SHP77 (cell line): ENCODE measurements at places on chromosomes 2 and 18.

DNA sequence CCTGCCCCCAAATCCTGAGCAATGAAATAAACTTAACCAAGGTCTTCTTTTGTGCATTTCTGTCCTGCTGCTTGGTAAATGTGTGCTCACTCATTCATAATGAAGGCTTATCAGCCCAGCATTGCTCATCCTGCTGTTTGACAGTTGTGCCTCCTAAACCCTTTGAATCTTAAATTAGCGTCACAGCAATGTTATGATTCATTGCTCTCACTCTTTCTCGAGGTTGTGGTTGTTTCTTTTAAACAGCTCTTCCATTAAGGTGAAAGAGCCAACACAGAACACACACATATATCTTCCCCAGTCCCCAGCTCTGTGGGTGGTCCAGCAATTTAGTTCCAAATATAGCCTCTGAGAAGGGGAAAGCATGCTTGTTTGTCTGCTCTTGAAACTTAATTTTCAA, 84.0 kb downstream of the EVA1A start:
- DNase-seq = no peak

DNA sequence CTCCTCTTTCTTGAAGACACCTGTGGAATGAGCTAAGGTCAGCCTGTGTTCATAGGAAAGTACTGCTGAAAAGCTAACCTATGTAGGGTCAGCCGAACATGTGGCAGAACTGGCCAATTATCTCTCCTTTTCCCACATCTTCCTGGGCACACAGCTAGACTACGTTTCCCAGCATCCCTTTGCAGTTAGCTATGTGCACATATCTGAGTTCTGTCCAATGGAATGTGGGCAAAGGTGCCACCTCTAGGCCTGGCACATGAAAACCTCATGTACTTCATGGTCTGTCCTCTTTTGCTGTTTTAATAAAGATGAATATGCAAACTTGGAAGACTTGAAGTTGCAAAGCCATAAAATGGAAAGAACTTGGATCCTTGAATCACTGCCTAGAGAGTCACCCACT, 352.6 kb downstream of the TNS1 start:
- no peak for DNase-seq

DNA sequence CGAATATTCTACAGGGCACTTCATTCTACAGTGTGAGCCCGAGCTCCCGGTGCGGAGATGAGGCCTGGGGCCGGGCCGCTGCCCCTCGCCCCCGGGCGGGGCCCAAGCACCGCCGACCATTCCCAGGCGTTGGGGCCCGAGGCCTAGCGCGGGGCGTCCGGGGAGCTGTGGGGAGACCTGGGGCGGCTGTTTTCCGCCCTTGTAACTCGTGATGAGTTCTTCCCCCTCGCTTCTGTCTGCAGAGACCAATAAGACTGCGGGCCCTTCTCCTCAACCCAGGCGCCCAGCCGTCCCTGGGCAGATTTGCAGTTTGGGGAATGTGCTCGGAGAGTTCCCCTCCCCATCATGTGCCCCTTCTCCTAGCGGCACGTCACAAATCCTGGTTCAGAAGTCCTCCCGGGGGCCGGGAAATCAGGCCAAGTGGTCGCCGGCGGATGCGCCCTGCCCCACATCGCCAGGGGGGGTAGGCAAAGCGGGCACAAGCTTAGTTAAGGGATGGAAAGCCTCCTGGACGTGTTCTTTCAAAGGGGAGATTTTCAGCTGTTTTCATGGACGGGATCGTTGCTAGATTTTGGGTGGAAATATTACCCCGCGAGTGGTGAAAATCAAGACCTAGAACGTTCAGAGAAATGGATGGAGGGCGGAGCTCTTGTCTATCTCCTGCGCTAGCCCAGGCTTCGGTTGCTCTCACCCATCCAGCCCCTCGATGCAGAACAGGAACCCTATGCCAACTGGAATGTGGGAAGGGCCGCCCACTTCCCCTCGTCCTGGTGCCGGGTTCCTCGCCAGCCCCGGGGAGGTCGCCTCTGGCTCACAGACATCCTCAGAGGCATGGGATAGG, 18.8 kb upstream of the HAAO start:
- DNase-seq = peak; percentile 68

GRCh38 chr2:55487686-55488085, 31.8 kb upstream of the CFAP36 start:
- DNase-seq = no peak

DNA sequence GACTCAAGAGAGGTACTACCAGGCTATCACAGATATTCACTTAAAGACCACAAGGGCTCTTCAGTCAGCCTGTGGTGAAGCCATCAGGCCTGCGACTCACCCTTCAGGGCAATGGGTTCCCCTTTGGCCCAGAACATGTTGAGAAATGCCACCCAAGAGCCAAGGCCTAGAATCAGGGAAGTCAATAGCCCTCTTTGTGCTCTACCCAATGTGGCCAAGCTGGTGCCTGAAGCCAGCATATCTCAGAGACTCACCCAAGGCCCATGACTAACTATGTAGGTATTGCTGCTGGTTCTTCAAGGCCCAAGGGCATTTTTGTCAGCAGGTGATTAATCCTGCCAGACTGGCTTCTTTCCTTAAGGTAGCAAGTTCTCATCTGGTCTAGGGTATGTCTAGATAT, 338.9 kb upstream of the SETBP1 start:
- DNase-seq = no peak

DNA sequence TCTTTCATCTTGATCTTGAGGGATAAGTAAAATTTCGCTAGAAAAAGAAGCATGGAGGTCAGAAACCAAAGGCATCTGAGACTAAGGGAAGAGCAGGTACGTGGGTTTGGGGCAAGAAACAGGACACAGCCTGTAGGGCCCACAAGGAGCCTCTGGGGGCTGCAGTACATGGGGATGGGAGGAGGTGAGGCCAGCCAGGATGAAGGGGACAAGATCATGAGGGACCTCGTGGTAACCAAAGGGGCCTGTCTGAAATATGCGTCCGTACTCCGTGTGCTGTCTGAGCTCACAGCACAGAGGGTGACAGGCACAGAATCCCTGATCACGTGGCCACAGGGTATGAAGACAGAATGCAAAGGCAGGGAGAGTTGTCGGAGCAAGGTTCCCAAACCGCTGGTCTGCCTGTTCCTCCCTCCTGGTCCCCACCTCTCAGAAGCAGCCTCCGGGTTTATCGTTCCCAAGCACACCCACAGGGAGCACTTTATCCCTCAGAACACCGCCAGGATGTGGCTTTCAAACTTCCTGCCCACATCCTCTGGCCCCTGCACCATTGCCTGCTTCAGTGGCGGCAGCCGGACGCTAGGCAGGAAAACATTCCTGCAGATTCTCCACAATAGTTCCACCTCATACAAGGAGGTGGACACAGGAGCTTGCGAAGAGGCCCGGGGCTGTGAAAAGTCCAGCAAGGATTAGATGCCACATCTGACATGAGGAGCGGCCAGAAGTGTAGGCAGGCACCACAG, 12.0 kb downstream of the TMEM163 start:
- DNase-seq = no peak

DNA sequence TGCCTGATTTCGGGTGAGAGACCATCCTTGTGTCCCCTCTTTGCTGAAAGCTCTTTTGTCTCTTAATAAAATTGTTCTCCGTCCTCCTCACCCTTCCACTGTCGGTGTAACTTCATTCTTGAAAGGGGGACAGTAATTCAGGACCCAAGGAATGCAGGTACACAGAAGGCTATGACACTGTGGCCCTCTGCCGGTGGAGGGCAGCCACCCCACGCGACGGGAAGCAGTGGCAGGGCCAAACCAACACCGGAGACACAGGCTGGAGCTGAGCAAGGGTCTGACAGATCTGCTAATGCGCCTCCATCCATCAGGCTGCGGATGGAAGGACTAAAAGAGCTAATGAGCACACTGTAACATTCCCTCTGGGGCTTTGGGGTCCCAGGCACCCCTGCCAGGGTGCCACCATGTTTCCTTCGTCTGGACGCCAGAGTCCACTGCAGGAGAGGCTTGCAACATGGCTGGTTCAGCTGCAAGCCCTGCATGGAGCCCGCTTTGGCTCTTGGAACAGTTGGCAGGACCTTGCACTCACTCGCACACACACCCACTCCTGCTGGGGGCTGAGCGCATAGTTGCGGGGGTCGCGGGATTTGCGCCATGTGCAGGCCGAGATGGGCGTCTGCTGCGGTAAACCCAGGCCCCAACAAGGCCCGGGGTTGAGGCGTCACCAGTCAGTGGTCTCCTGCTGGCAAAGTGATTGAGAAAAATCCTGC, 544.1 kb upstream of the CDH7 start:
- DNase-seq = no peak

GRCh38 chr2:239008004-239008403, 160.1 kb downstream of the TWIST2 start:
- no peak for DNase-seq

GRCh38 chr18:14089191-14089590, 43.0 kb downstream of the ZNF519 start:
- DNase-seq = no peak

DNA sequence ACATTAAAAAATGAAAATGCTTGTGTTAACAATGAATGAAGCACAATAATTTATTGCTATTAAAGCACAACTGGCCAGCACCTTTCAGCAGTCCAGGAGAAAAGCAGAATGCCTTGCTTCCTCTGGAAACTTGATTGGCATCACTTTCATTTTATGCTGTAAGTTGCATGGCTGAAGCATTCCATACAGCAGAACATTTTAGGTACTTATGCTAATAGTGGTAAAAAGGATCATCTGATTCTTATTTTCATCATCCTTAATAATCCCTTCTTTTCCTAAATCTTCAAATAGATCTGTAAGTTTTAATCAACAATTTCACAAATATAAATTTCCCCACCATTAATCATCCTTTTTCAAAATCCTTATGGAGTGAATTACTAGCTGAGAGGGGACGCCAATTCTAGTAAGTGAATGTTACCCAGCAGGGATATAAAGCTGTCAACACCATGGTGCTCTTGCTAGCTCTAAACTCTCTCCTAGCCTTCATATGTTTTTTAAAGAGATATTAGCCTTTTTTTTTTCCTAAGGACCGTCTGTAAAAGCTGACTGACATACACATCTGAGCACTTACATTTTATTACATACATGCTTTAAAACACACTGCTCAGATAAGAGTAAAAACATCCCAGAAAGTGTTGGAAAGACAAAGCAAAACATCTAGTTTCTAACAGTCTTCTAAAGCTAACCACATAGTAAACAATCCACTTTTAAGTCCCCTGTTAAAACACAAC, 5.3 kb downstream of the SATB2 start:
- peak; percentile 21 for DNase-seq

- no peak for DNase-seq
These were observed 192.9 kb downstream of the INHBB start for GRCh38 chr2:120538691-120539423.

GRCh38 chr2:98558852-98559530, 49.3 kb downstream of the COA5 start:
- no peak for DNase-seq

DNA sequence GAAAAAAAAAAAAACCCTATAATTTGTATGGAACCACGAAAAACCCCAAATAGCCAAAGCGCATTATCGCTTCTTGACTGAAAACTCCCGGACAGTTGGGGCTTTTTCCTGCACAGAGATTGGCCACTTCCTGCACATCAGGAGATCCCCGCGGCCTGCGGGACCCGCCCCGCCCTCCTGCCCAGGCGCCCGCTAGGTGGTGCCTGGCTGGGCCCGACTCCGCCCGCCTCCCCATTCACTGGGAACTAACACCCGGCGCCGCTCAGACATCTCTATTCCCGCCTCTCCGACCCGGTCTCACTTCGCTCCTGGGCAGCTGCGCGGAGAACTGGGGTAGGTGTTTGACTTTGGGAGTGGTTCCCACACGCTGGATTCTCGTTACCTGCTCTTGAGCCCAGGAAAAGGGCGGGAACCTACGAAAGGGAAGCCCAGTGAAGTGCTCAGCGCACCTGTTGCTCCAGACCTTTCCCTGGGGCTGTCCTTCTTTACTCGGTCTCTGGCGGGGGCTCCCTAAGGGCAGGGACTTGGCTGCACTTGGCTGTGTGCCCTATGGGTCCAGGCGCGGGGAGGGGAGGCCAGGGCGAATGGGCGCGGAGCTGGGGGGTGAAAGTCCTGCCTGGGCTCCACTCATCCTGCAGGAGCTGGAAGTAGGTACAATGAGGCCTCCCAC, at the start of gene HMSD:
TSS of gene HMSD (plus strand) at position 234 of the 670 bp plus-strand sequence. CDS start 4,155 bp downstream, outside the sequence.
- no peak for DNase-seq

DNA sequence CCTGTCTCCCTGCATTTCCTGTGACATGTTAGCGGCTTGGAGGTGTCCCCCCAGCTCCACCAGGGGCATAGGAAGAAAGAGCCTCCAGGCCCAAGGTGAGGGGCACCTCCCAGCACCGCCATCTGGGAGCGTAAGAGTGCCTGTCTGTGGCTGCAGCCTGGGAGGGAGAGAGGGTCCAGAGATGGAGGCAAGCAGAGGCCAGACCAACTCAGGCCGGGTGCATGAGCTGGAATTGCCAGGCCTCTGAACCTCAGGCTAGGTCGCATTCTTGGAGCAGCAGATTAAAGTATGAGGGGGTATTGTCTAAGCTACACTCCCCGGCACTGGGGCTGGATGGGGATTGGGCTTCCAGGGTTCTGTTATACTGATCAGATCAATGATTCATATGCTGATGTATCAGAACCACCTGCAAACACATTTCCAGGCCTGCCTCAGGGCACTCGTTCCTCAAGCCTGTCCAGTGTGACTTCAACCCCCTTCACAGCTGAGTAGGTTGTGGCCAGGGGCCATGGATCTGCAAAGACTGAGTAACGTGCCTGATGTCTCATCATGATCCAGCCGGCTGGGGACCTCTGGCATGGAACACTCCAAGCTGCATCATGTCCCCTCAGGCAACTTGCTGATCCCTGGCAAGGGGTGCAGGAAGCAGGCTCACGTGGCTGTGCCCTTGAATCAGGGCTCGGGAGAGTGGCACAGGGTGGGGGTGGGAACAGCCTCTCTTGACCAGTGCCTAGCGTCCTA, 73.2 kb downstream of the HS1BP3 start:
- no peak for DNase-seq

- no peak for DNase-seq
These were observed 244.0 kb upstream of the GCFC2 start for GRCh38 chr2:75954761-75955160.

DNA sequence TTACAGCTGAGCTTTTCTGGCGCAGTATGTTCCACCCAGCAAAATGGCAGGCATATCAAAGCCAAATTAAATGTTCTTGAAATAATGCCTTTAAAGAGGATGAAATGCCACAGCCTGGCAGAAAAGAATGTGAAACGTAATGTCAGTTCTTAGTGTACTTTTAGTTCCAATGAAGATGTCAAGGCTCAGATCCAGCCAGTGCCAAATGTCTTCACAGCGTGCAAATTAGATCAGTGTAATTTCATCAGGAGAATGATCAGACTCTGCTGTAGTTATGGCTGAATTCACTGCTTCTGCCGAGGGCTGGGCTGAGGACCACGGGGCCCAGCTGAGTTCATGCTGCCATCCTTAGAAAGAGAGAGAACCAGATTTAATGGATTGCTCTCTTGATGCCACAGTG, 78.7 kb upstream of the ITGA4 start:
- no peak for DNase-seq

- DNase-seq = no peak
These were observed 42.2 kb downstream of the PHLPP1 start for GRCh38 chr18:62757399-62758010.

DNA sequence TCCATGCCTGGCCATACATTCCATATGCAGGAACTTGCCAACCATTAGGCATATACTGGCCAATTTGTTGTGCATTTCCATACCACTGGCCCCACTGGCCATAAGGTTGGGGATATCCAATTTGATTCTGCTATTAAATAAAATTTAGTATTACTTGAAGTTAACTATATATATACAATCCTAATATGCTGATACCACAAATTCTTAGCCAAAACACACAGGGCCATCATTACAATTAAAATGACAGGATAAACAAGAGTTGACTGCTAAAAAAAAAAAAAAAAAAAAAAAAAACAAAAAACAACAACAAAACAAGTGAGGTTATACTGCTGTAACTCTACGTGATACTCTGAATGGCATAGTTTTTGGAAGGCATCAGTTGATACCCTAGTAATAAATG, 23.5 kb upstream of the C2orf42 start:
- DNase-seq = no peak
